ENCODE measurements at places on chromosomes 13 and 19.

- DNase-seq: no peak
Measured at GRCh38 chr13:111630406-111630805, 310.0 kb downstream of the TEX29 start.

DNA sequence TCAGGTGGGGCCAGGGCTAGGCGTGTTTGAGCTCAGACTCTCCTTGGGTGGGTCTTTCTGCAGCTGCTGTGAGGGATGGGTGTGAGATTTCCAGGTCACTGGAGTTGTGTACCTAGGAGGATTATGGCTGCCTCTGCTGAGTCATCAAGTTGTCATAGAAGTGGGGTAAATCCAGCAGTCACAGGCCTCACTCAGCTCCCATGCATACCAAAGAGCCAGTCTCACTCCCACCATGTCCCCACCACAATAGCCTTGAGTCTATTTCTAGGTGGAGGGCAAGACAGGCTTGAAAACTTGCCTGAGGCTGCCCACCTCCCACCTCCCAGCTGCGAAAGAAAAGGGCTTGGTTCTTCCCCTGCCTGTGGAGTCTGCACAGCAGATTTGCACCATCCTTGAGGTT lies 194.0 kb upstream of the PCDH17 start:
- no peak for DNase-seq

DNA sequence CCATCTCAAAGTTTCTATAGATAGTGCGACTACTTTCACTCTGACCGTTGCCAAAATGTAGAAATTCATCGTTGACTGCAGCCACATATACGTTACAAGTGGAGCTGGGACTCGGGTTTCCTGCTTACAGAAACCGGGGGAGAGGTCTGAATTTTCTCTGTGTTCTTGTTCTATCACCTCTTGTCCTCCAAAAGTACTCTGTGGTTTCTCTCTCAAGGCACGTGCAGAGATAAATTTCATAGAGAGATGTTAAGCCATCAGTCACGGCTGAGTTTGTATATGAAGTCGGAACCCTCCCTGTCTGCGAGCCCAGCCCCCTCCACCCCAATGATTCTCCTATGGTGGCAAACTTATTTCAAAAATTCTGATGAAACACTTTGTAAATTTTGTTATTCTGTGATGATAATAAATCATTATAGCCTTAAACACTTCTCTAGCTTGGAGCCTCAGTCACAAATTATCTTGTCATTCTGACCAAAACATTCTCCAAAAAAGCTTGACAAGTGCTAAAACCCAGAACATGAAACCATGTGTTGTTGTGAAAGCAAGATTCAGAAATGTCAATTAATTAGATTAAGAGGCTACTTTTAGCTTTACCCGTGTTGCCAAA lies 87.5 kb downstream of the TSHZ3 start:
- no peak for DNase-seq

DNA sequence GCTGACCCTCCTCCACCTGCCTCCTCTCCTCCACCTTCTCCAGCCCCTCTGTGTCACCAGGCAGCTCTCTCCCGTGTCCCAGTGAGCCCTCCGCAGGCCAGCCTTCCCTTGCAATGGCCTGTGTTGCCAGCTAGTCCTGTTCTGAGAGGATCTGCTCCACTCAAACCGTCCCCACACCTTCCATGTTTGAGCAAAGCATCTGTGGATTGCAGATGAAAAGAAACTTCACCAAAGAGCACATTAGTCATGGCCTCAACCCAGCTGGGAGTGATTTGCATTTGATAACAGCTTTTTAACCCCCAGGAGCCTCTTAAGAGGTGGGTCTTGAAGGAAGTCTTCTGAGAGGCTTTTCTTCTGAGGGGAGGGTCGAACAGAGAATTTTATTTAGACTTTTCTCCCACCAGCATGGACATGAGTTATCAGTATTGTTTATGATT lies 72.8 kb downstream of the COL4A2 start:
- DNase-seq: no peak

- DNase-seq: no peak
Measured at GRCh38 chr13:22325761-22326160, 654.9 kb downstream of the FGF9 start.
